Kasumi-1 (cell line): ENCODE measurements at places on chromosomes 6 and 20.

- DNase-seq, result no peak
Observed at GRCh38 chr6:32857156-32857891, 3.3 kb downstream of the PSMB9 start.

GRCh38 chr20:35117196-35117595 is 24.6 kb upstream of the TRPC4AP start:
- no peak for DNase-seq

DNA sequence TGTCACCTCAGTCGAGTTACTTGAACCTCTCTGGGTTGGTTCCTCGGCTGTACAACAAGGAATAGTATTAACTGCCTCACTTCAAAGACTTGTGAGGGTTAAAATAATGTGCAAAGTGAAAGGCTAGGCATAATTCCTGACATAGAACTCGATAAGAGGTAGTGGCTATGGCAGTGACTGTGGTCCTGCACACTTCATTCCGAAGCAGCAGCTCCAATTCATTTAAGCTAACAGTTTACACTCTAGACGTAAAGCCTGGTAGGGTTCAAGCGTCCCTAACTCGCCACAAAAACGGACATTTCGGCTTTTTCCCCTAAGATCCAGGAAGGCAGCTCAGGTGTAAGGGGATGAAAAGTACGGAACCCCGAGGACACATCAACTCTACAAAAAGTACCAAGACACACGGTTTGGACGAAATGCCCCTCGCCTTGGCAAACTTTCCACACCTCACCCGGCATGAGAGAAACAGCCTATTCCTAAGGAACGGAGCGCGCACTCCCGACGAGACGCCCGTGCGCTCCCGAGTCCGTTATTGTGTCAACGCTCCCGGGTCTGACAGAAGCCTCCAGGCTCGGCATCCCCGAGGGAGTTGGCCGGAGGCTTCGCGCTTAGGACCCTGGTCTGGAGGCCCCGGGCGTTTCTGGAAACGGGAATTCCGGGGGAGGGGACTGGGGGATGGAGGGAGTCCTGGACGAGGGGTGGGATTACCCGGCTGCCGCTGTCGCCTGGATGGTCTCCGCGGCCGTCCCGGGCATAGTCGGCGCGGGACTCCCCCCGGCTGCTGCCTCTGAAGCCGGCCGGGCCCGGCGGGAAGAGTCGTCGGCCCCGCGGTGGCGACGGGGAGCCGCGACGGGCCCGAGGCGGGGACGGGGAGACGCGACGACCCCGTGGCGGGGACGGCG is 937 bp downstream of the ZNF318 start:
- DNase-seq, result peak; percentile 13

DNA sequence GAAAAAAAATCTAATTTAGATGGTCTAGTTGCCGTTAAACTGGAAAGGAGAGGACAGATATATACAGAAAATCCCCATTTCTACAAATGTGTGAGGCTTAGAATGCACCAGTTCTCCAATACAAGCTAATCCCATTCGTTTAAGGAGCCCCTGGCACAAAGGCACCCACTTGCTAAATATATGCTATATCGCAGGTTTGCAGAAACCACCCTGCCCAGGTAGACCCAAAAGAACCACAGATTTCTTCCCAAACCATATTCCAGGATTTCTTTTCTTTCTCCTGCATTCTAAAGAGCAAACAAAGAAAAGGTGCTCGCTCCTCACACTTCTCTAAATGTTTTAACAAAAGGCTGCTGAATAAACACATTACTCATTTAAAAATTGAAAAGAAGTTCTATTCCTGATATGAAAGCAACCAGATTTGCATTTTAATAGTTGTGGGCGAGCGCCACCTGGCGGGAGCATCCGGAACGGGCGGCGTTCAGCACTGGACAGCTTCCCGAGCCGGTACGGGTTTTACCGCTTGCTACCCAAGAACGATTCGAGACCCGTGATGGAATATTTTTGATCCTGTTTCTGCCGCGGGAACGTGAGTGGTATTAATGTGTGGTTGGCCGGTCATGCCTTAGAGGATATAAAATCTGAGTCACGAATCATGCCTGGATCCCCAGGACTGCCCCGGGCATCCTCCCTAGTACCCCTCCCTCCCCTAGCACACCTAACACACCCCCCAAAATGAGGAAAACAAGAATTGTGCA is 2.1 kb downstream of the PTPRT start:
- peak; percentile 52 for DNase-seq

DNA sequence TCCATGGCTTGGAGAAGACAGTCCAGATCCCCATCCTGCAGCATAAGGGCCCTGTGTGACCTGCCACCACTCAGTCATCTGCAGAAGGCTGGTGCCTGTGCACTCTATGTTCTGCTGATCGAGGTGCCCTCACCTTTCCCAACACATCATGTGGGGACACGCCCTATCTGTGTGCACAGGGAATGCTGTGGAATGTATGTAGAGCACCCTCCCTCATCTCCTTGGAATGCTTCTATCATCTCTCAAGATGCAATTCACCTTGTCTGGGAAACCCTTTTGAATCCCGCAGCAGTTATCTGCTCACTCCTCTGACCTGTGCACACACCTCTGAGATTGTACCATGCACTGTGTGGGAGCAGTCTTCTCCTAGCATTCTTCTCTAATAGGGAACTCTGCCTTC is 207.2 kb upstream of the SSTR4 start:
- no peak for DNase-seq

DNA sequence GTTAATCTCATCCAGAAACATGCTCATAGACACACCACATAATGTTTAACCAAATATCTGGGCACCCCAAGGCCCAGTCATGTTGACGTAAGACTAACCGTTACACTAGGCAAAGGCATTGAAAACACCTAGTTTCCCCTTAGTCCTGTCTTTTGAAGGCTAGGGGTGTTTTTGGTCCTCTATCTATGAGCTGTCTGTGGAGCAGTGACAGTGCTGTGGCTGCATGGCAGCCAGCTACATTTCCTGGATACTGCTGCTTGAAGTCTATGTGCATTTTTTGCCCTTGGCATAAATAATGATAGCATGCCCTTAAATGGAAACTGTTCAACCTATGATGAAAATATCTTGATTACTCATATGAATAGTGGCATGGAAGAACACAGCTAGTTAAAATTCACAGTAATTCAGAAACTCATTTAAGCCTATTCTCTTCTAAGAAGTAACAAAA is 18.6 kb downstream of the FARS2 start:
- DNase-seq, result no peak

DNA sequence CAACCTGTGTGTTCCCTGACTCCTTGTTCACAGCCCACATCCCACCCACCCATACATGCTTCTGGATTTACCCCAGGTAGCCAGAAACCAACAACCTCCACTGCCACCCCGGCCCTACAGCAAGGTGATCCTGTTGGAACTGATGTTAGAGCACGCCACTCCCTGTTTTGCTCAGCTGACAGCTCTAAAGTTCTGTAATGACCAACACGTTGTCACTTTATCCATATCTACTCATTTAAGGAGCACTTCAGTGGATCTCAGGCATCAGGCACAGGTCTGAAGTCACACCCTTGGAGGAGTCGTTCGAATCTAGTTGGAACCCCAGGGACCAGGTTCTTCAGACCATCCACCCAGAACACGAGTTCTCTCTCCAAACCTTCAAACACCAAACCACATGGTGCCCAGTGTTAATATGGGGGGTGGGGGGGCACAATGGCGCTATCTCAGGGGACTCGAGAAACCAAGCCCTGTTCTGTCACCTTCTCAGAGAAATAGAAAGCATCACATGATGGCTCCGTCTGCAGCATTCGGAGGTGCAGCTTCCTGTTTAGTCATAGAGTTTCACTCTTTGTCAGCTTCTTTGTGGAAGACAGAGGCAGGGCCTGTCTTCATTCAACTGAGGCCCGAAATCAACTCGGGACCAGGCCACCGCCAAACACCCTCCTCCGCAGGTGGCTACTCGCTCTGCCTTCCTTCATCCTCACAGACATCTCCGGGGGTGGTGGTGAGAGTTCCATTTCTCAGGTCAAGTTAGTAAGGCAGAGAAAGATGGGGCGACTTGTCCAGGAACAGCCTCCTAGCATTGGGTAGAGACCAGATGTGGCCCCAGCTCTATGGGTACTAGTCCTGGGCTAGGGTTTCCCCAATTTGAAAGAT is 142.2 kb downstream of the NFATC2 start:
- no peak for DNase-seq

GRCh38 chr6:52420668-52421358 is 671 bp downstream of the EFHC1 start:
- no peak for DNase-seq

DNA sequence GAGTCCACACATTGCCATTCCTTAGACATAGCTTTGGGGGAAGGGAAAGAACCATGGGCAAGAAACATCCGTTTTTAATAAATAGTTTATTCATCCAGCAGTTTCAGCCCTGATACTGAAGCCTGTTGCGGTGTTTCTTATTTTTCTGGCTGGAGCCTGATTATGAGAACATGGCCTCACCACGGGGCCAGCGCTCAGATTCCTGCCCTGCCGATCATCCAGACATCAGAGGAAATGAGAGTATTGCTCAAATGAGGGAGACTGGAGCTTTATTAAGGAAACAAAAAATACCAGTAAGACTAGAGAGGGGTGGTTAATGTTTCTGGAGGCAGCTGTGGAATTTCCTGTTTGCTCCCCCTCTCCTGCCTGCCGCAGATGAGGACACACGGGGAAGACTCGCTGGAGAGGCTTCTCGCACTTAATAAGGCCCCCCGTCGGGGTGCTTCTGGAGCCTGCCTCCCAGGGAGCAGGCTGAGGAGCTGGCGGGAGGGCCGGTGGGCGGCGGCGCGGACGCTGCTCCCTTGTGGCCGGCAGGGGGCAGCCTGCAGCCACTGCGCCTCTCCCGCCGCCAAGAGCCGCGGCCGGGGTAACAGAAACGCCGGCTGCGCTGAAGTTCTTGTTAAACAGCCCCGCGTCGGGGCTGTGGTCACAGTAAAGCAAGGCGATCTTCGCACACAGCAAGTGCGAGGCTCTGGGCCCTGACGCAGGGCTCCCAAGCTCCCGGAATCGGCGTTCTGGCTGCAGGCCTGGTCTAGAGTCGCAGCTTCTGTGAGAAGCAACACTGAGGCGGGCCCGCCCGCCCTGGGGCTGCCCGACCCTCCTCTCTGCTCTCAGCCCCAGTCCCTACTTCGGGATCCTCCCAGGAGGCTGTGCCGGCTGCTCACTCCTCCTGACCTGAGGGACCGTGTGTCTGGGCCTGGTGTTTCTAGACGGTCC is 17.5 kb downstream of the LEMD2 start:
- DNase-seq, result peak; percentile 83

- DNase-seq, result no peak
Observed at GRCh38 chr6:57342148-57342669, 24.8 kb downstream of the PRIM2 start.
